ENCODE measurements at places on chromosomes 13 and 19.

- DNase-seq = no peak
These were observed 3.3 kb upstream of the ADGRE5 start for GRCh38 chr19:14377883-14378328.

DNA sequence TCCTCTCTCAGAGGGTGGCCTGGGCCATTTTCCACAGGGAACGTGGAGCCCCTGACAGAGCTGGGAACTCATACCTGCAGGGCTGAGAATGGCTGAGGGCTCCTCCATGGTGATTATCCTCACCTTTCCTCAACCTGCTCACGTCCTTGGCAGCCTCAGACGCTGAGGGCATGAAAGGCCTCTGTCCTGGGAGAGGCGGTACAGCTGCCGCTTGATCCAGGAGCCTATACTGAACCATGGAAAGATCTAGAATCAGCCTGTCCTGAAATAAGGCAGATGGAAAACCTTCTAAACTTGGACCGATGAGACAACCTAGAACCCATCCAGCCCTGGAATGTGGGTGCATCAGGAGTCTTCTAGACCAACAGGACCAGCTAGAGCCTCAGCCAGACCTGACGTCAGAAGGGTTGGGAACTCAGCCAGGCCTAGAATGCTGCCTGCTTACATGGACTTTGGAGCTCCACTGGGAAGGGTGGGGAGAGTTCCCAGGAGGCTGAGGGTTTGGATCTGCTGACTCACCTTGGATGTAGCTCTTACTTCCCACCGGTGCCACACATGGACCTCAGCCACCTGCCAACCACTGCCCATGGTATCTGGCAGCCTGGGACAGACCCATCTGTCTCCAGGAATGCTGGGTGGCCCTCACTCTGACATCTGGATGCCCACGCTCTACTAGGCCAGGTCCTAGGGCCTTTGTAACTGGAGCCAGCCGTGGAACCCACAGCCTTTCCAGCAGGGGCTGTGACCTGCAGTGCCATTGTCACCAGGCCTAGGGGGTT, 7.5 kb downstream of the KCTD15 start:
- no peak for DNase-seq

DNA sequence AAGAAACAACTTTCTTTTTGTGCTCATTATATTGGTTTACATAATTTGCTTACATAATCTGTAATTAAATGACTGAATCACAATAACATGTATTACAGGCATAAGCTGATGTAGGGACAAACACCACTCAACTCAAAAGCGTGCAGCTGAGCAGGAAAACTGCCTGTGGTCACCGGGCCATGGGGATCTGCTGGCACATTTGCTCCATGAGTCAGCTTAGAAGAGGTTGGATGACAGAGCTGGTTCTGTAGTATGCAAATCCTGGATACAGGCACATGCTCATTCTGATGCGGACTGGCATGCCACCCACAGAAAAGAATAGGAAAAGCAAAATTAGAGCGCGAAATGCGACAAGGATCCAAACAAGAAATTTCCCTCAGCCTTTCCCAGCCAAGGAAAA, 128.6 kb downstream of the USP12 start:
- no peak for DNase-seq

- DNase-seq = no peak
These were observed 15.1 kb upstream of the GAS6 start for GRCh38 chr13:113879017-113879416.

DNA sequence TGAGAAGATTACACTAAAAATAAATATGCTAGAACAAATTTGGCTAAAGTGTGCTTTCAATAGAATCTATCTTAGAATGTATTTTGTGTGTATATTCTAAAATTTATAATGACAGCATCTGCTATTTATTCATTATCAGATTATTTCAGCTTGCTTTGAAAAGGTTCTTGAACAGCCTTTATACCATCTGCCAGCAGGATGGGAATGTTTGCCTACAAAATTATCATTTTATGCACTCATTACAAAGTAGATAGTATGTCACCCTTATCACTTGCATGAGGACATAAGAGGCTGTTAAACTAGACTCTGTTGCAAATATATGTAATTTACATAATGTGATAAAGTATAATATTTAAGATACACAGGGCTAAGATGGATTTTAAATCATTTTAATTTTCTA, 1286.9 kb upstream of the PCDH20 start:
- no peak for DNase-seq

DNA sequence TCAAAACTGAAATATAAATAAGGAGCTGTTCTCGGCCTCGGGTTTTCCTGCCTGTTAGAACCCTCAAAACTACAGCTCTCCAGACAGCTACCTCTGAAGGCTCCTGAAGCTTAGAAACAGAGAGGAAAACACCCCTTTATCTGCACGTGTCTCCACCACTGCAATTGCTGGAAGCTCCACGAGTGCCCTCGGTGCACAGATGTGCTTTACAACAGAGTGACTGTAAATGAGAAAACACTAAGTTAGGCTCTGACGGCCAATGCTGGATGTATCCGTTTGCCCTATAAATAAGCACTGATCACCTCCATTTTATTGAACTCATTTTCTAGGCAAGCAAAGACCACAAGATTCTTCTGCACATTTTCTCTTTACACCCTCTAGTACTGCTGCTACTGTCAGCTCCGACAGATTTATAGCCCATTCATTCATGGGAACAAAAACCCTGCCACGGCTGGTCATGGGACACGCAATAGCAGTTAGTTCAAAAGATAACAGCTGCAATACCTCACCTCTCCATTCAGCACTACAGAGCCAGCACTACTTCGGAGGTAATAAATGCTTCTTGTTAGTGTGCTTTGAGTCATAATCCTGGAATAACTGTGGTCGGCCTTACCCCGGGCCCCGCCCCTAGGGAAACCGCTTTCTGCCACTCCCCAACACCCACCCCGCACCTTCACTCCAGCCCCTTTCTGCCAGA, 241.1 kb upstream of the ZNF507 start:
- DNase-seq = no peak

DNA sequence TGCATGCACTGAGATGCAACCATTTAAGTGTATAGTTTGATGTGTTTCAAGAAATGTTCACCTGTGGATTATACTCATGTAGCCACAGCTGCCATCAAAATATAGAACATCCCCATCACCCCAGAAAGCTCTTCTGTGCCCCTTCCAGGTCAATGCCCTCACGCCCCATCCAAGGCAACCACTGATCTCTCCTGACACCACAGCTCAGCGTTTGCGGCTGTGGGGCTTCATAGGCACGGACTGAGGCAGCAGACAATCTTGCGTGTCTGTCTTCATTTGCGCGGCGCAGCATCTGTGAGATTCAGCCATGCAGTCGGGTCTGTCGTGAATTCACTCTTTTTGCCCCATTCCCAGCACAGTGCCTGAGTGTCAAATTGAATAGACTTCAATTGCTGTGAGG, 153.8 kb upstream of the UQCRFS1 start:
- no peak for DNase-seq

GRCh38 chr19:35357867-35358573, at the start of gene FFAR3:
Gene FFAR3 (plus strand): TSS chr19:35358460. CDS start chr19:35358891, 431 bp downstream.
- DNase-seq = no peak

- no peak for DNase-seq
These were observed 96.6 kb upstream of the POSTN start for GRCh38 chr13:37695200-37695599.

- no peak for DNase-seq
These were observed 4.1 kb downstream of the IER2 start for GRCh38 chr19:13154241-13154778.

DNA sequence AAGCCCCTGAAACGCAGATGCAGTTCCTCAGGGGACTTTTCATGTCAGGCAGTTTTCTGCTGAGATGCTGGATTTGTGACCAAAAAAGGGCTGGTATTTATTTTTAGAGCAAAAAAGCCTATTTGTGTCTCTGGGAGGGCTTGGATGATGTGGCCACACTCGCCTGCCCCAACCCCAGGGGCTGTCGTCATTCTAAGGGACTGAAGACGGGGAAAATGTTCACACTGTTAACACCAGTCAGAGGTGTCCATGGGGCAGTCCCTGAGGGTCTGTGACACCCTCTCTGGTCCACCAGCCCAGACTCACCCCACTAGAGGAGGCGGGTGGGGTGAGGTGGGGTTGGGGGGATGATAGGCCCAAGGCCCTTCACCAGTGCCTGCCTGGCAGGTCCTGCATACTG, 15.9 kb upstream of the EPHX3 start:
- DNase-seq = no peak

All from NCI-H345 (cell line).